Calu3 (cell line): ENCODE measurements at places on chromosomes 5 and 9.

- DNase-seq = no peak
Observed at GRCh38 chr9:137146527-137146918, 7.6 kb downstream of the GRIN1 start.

DNA sequence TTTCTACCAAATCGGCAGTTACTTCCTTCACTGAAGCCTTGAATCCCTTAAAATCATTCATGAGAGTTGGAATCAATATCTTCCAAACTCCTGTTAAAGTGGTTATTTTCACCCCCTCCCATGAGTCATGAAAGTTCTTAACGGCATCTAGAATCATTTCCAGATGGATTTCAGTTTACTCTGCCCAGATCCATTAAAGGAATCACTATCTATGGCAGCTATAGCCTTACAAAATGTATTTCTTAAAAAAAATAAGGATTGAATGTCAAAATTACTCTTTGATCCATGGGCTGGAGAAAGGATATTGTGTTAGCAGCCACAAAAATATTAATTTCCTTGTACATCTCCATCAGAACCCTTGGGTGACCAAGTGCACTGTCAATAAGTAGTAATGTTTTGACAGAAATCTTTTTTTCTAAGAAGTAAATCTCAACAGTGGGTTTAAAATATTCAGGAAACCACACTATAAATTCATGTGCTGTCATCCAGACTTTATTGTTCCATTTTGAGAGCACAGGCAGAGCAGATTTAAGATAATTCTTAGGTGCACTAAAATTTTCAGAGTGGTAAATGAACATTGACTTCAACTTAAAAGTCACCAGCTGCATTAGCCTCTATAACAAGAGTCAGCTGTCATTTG lies 767.7 kb downstream of the DTWD2 start:
- no peak for DNase-seq

GRCh38 chr9:136607334-136607919 lies 55.3 kb upstream of the EGFL7 start:
- no peak for DNase-seq

DNA sequence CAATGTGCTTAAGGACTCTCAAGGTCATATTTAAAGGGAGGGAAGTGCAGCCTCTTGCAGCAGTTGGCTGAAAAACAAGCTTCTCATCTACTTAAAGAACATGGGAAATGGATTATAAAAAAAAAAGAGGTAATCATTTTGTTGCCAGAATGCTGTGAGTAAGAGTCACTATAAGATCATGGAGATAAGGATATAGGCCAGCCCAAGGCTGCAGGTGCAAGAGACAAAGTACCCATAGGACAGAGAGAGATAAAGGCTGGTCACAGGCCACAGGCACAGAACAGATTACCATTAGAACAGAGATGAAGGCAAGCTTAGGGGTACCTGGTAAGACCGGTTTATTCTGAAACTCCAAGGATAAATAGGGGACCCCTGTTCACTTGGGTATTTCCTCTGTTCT lies 70.5 kb downstream of the CDKN2A start:
- DNase-seq = no peak

DNA sequence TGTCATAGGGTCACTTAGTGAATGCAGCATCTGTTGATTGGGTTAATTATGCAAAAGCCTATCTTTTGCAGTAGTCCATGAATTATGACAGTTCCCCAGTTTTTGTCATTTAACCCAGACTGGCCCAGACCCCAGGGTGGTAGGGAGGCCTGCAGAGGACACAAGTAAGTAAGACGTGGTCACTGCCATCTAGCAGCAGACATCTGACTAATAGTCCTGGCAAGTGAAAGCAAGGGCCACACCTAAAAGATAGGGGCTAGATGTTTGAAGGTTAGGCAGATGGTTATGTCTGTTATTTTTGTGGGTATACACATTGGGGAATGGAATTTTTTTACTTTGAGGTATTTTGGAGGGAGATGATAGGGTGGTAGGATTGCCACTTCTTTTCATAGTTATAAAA lies 48.0 kb downstream of the RAB14 start:
- no peak for DNase-seq

DNA sequence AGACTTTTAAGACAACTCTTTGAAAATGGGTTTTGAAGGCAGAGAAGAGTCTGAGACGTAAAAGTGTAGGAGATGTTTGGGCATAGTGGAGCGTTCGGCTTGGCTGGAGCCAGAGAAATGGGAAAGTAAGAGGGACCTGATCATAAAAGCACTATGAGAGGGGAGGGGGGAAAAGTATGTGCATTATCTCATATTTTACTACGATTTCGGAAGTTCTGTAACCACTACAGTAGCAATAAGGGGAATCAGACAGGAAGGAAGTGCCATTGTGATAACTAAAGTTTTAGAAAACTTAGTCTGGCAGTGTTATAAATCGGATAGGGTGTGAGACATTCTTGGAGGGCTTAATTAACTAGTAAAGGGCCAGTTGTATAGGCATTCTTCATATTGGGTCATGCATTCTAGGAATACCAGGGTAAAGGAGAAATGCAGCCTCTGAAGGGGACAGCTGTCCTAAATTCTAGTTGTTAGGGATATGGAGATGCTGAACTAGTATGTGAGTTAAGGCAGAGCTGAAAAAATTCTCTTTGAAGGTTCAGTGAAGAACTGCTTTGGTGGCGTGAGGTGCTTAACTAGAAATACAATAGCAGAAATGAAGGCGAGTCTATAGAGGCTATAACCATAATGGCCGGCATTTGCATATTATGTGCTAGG lies 83.8 kb upstream of the FREM1 start:
- DNase-seq = no peak

- no peak for DNase-seq
Observed at GRCh38 chr9:69760278-69760610, 433 bp upstream of the PTAR1 start.

DNA sequence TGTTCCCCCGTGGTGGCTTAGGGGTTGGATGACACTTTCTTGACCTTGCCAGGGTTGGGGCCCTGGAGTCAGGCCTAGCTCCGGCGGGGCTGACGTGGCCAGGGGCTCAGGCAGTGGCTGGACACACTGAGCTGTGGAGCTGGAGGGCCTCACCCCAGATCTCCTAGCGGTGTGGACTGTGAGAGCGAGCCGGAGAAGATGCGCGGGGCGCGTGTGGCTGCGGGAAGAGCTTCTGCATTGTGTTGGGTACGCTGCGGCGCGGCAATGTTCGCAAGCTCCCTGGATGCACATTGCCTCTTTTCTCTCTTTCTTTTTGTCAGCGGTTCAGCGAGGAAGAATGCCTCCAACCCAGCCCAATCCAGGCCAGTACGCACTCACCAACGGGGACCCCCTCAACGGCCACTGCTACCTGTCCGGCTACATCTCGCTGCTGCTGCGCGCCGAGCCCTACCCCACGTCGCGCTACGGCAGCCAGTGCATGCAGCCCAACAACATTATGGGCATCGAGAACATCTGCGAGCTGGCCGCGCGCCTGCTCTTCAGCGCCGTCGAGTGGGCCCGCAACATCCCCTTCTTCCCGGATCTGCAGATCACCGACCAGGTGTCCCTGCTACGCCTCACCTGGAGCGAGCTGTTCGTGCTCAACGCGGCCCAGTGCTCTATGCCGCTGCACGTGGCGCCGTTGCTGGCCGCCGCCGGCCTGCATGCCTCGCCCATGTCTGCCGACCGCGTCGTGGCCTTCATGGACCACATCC lies 4.8 kb downstream of the NR2F1 start:
- no peak for DNase-seq

DNA sequence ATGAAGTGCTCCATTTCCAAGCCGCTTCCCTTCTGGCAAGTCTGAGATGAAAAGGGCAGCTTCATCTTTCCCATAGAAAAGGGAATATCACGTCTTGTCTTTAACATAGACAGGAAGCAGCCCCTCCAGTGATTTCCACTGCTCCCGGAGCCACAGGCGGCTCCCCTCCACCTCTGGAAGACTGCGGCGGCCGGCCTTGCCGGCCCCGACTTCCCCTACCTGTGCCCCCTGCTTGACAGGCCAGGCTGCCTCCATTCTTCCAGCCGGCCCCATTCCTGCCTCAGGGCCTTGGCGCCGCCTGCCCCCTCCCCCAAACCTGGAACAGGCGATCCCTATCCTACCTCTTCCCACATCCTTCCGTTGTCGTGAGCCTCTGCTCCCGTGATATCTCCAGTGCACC lies 141.8 kb downstream of the ZNF354C start:
- DNase-seq = no peak

DNA sequence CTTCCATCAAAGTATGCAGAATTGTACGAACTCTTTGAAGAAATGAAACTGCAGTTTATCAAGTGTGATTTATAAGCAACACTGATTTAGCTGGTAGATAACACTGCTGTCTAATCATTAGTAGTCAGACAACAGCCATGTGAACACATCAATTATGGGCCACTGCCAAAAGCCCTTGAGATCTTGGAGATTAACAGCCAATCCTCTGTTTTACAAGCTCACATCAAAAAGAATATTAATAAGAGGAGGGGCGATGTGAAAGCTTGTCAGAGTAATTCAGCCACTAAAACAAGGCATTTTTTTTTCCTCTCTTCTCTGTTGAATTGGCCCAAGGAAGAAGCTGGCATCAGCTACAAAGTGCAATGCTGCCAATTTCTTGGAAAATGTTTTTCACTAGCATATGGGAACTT lies 28.1 kb downstream of the ZNF608 start:
- DNase-seq = no peak

DNA sequence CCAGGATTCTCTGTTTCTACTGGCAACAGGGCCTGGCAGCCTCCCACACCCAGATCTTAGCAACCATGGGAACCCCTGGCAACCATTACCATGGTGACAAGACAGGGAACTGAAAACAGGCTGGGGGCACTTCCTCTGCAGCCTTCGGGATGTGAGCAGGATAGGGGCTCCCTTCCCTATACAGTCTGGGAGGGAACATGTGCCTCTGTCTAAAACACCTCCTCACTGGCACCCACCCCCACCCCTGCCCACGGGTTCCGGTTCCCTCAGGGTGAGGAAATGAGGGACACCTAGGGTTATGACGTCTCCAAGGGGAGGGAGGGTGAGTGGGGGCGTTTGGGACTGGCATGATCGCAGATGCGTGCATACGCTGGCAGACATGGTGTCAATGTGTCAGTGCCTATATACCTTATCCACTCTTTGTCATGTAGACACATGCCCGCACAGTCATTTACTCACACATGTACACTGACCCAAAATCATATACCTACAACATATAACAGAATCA lies 3.0 kb upstream of the DNAJB5 start:
- no peak for DNase-seq

DNA sequence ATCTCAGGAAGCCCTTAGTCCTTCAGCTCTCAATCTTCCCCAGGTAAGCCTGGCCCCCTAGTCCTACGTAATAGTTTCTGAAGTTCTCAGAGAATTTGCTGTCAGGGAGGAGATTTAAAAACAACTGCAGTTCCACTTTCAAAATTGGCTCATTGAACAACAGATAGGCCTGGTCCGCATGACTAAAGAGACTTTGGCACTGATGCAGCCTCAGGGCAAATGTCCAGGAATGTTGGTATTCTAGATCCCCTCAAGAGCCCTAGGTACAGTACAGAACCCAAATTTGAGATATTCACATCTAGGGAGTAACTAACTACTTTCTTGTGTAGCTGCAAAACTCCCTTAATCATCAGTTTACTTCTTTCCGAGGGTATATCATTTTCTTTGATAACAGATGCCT lies 162.8 kb downstream of the GABRG2 start:
- no peak for DNase-seq

- no peak for DNase-seq
Observed at GRCh38 chr9:69357030-69357775, 32.2 kb downstream of the ENTREP1 start.
